Stimulated activated CD4-positive, alpha-beta T cell treated with anti-CD3 and anti-CD28 coated beads, Interleukin-15, amount 100 ng/mL, for 48 hours (primary cell): ENCODE measurements at places on chromosomes 2 and 18.

DNA sequence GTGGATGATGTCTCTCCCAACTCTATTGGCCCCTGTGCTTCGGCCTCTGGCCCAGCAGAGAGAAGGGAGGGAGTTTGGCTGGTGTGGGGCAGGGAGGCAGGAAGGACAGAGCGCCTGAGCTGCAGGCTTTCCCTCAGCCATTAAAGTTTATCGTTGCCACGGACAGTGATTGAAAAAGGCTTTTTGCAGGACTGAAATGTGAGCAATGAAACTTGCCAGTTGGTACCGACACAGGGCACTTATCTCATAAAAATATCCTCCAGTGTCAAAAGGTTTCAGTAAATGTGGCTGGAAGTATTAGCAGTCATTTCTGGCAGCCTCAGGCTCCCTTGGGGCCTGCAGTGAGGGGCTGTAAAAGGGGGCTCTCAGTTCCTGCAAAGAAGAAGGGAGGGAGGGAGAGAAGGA is 169.2 kb downstream of the GLI2 start:
- no peak for DNase-seq

- DNase-seq = no peak
Observed at GRCh38 chr2:100272841-100273329, 49.4 kb downstream of the LONRF2 start.

- no peak for DNase-seq
Observed at GRCh38 chr2:38960609-38961320, 71.1 kb downstream of the ARHGEF33 start.

DNA sequence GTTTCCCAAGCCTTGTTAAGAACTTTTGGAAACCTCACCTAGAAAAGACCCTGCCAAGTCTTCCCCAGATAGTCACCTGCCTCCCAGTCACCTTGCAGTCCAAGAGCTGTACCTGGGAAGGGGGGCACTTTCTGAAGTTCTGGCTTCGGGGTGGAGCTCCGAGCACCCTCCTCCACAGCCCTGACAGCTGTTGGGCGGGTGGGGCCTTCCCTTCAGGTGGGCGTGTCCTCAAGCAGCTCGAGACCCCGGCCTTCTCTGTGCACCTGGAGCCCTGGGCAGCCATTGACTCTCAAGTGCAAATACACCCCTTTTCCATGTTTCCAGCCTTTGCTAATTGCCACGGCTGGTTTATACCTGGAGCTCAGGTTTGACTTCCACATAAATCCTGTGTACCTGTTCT is 37.0 kb upstream of the IGFBP5 start:
- no peak for DNase-seq
